ENCODE measurements at places on chromosomes 11 and 22. TPM values are rescaled to one million over a fixed set of nuclear protein-coding genes. Genes with fewer than 3 reads are reported as not detected.

DNA sequence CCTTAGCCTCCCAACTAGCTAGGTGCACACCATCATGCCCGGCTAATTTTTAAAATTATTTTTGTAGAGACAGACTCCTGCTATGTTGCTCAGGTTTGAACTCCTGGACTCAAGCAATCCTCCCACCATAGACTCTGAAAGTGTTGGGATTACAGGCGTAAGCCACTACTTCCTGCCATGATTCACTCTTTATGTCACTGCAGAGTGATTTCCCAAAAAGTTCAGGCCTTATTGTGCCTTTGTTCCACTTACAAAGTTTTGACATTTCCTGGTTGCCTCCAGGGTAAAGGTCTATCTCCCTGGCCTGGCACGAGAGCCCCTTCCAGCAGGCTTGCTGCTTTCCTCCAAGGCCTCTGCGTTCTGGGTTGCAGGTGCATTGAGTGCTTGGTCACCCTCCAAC lies 44.6 kb upstream of the RIC3 start:
- DNase-seq = peak; percentile 4

DNA sequence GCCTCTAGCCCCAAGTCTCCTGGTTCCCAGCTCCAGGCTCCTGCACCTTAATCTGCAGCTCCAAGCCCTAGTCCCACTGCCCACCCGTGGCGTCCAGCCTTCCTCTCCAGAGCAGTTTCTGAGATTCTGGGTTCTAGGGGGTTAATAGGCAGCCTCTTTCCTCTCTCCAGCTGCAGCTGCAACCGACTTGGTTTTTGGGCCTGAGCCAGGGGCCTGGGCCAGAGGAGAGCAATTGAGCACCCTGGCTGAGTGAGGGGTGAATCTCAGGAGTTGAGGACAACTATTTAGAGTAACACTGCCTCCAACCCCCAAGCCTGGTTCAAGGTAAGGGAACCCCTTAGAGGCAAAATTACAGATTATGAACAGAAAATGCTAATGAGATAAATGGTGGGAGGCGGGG lies 9.0 kb upstream of the CHRM1 start:
- DNase-seq = no peak

- no peak for DNase-seq
Observed at GRCh38 chr22:26345496-26345895, 83.6 kb upstream of the ASPHD2 start.

C2CD2L gene
- 3.8 TPM for polyA plus RNA-seq

DNA sequence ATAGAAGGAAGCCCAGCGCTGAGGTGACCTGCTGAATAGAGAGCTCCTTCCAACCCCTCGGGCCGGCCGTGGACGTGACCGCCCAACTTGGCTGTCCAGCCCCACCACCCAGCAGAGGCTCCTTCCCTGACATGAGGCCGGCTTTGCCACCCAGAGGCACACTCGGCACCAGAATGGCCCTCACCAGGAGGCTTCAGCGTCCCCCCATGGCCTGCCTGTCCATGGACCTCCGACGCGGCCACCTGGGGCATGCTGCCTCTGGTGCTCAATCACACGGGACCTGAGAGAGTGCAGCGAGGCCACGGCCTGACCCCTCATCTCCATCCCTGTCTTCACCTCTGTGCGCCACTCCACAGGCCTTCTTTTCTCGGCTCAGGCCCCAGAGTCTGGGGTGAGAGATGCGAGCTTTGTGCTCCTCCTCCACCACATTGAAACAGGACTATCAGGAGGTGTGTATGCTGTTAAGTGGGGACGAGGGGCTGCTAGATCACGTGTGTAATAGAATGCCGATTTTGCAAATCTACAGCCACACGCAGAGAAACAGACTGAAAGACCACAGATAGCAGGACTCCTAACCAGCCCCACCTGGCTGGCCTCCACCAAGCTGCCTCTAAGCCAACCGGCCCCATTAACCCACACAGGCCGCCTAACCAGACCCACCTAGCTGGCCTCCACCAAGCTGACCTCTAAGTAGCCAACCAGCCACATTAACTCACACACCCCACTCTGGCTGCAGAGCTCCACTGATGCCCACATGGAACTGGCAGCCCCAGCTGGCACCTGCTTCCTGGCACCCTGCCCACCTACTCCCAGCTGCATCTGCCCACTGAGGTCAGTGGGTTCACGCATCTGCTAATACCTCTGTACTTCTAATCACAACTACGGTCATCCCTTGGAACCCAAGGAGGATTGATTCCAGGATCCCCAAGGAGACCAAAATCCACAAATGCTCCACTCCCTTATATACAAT lies 20.7 kb downstream of the LINC01488 start:
- no peak for DNase-seq

DNA sequence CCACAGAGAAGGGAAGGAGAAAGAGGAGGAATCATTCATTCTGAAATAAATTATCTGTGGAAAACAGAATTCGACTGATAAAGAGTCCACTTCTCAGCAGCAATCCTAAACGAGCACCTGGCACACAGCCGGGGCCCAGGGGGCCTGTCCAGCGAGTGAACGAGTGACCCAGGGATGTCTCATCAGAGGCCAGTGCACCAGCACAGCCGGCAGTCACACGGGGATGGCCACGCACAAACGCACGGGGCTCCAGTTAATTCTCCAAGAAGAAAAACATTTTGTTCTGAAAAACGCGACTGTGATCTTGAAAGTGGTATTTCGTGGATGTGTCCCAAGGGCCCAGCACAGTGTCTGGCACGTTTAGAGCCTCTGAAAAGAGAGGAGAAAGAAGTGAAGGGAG lies 154.6 kb downstream of the BRD1 start:
- DNase-seq = no peak

IGLL1 gene
- polyA plus RNA-seq = not detected
